Activated T-cell treated with anti-CD3 and anti-CD28 coated beads for 4 hours (primary cell): ENCODE measurements at places on chromosomes 12 and 14.

DNA sequence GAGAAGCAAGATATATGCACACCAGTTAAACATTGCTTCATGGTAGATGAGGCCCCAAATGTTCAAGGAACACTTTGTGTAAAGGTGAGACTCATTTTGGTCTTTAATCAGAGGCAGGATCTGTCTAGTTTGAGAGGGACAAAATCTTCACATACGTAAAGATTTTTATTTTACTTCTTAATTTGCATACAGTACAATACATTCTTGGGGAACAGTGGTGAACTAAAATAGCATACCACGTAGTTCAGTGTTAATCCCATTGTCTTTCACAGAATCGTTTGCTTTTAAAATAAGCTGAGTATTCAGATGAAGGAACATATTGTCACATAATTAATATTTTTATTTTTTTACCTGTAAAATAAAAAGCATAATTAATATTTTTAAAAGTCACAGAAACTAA lies 43.3 kb downstream of the GPATCH2L start:
- no peak for DNase-seq

DNA sequence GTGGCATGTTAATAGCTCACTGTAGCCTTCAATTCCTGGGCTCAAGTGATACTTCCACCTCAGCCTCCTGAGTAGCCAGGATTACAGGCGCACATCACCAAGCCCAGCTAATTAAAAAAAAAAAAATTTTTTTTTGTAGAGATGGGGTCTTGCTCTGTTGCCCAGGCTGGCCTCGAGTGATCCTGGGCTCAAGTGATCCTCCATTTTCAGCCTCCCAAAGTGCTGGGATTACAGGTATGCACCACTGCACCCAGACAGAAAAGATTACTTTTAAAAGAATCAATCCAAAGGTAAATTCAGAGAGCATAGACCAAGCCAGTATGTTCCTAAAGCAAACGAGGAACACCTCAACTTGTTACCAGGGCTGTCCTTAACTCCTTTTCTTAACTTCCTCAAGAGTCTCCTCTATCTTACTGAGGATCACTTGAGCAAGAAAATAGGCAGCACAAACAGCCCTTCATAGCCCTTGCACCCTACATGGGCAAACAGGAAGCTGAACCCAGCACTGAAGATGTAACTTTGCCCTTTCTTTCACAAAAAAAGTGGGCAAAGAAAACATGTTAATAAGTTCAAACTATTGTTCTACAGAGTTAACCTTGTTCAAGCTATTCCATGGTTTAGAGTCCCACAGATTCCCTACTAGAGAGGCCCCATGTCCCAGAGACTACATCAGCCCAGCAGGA lies 11.3 kb downstream of the CS start:
- no peak for DNase-seq

DNA sequence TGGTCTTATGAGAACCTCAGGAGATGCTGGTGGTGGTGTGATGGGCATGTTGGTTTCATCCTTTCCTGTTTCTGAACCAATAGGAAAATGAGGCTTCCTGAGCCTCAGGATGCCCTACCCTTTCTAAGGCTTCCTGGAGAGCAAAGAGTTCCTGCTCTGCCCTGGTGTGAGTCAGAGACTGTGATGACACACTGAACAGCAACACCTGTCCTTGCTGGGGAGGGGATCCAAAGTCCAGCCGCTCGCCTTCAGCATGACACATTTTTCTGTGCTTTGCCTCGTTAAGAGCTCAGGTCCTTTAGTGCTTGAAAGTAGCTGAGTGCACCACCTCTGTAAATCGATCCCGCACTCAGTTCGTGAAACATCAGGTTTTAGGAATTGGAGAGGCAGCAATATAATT lies 116.0 kb downstream of the CACNA1C start:
- DNase-seq = no peak

- DNase-seq = no peak
Measured at GRCh38 chr14:68892961-68893360, 86.1 kb downstream of the ACTN1 start.

DNA sequence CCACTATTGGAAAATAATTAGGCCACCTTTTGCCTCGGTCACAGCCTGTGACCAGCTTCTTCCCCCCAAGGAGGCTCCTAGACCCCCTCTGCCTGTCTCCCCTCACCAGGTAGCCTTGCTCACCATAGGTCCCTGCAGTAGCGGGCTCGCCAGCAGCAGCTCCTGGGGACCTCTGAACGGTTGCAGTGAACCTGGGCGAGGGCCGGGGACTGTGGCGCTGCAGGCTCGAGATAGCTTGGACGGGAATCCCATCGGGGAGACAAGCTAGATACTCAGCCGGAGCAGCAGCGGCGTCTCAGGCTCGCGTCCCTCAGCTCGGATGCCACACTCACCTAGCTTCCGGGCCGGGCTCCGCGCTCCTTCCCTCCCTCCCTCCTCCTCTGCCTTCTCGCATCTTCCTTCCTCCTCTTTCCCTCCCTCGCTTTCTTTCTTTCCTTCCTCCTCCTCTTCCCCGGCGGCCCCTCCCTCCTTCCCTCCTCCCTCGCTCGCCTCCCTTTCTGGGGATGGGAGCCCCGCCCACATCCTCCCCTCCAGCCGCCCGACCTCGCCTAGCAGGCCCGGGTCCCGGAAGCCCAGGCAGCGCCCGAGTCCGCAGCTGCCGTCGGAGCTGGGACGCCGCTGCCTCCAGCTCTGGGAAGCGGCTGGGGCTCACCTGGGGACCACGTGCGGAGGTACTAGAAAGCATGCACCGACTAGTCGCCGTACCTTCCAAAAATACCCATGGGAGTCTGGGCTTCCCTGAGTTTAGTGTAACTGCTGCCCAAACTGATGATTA lies at the start of gene BMP4:
Gene BMP4 (minus strand): TSS at position 399 of the 775 bp plus-strand sequence. CDS start 4,603 bp downstream, outside the sequence.
- no peak for DNase-seq

GRCh38 chr12:79522257-79522988 lies 168.3 kb downstream of the PAWR start:
- no peak for DNase-seq

DNA sequence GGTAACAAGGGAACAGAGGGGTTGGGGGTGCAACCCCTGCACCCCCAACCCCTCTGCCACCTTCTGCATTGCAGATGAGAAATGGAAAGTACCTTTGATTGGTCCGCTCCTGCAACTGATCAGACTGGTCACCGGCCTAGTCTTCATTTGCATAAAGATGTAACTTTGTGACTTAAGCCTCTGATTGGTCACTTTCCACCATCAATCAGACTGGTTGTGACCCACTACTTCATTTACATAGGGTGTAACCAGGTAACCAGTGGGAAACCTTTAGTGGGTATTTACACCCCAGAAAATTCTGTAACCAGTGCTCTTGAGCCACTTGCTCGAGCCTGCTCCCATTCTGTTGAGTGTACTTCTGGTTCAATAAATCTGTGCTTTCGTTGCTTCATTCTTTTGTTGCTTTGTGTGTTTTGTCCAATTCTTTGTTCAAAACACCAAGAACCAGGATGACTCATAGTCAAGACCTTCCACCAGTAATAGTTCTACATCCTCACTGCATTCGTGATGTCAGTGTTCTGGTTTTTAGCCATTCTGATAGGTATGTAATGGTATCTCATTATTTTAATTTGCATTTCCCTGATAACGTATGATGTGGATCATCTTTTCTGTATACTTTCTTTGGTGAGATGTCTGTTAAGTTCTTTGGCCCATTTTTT lies 30.8 kb downstream of the LEMD3 start:
- DNase-seq = no peak

- DNase-seq = no peak
Measured at GRCh38 chr12:15050659-15051058, 77.8 kb downstream of the PDE6H start.

DNA sequence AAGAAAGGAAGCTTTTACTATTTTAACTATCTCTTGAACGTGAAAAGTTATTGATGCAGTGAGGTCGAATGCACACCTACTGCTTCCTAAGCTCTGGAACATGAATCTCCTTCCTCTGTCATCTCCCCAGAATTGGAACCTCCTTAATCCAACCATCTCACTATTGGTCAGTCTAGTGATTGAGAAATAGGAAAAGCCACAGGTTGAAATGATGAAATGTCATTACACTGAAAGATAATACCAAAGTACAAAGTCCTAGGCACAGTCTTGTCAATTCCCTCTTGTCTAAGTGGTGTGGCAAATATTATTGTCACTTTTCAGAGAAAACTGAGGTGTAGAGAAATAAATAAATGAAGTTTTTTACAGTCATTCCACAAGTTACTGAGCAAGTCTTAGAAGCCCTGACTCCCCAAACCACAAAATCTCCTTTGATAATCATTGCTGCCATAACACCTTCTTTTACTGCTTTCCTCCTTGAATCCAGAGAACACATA lies 19.5 kb upstream of the HIGD1C start:
- no peak for DNase-seq

DNA sequence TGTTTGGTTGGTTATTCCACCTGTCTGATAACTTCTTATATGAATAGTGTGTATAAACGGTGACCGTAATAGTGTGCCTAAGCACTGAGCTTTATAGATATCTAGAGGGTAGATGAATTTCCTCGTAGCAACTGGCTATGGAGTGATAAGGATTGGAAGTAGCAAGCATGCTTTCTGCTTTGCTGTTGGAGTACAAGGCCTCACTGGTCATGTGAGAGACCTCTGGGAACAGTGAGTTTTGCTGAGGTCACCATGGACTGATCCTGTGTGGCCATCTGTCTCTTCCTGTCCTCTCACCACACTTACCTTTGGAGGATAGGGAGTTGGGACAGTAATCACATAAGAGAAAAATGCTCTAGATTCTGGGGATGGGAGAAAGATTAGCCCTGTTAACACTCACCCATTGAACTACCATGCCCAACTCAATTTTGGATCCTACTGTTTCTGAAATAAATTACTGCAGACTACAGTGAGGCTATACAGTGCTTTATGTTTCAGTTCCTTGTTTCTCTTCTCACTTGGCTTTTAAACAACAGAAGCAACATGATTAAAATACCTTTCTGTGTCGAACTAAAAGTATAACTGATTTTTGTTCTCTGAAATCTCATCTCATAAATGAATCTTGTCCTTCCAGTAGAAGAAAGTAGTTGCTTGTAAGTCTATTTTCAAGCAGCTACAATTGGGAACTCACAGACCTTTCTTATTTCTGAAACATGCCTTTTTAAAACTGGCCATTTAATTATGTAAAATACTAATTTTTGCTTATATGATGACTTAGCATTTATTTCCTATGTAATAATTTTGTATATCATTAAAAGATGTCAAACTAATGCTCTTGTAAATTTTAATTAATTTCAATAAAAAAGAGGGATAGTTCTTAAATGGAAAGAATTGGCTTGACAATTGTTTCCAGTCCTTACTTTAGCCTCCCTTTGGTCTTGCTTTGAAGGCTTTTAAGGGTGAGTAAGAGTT lies 8.3 kb downstream of the TMX1 start:
- DNase-seq = no peak

DNA sequence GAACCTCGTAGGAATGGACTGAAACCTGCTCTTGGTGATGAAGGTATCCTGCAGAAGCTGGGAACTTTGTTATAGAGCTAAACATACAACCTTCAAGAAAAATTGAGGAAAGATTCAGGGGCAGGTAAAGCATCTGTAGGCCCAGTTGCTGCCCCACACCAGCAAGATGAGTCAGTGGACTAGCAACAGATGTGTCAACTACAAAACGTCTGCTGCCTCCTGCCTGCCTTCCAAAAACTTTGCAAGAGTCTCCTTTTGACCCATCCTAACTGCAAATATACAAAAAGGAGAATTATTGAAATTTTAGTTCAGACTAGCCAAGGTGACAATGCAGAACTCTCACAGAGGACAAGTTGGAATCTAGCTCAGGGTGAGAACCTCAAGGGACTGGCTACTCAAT lies 60.9 kb upstream of the TMTC1 start:
- no peak for DNase-seq

DNA sequence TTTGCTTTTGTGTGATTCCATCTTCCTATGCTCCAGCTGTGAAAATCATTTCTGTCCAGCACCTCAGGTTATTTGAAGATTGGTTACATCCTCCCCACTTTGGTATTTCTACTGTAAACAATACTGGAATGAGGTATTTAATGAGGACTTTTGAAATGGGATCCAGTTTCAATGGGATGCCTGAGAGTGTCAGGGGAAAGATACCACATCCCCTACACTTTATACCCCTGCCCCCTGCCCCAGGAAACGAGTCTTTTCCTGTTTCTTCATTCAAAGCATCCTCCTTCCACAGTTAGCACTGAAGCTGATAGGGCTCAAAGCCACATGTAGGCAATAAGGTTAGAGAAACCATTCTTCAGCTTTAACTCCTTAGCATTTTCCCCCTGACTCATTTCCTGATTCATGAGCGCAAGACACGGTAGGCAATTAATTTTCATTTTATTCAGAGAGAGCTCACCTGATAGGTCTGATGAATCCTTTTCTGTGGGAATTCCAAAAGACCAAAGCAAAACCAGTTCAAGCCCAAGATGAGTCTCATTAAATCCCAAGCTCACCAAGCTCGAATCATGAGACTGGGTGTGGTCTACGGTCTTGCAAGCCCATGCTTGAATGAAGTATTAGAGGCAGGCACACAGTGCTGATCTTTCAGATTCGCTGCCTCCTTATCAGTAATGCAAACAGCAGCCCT lies 143.6 kb upstream of the CRY1 start:
- no peak for DNase-seq

GRCh38 chr14:63938198-63939005 lies 85.6 kb downstream of the SYNE2 start:
- no peak for DNase-seq

DNA sequence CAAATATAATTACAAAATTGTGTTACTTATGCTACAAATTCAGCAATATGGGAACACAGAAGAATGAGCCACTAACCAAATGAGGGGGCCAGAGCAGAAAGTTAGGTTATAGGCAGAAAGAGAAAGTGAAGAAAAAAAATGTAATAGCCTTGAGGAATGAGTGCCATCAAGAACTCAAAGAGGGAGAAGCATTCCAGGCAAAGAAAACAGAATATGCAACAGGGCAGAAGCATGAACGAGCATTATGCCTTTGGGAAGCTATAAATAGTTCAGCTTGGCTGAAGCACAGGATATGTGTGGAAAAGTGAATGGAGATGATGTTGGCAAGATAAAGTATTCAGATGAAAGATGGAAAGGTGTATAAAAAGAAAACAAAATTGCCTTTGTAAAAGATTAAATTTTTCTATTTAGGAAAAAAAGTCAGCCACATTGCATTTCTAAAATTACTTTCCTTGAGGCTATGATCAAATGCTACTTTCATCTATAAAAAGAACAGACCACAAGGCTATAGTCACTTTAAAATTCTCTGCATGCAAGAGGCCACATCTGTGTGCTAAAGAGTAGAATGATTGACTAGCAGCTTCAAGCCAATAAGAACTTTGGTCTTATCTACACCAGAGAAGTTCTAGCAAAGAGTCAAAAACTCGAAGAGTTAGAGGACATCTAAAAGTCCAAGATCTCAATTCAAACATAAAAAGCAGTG lies 193.6 kb upstream of the GARIN6 start:
- no peak for DNase-seq

GRCh38 chr12:13465635-13466034 lies 269.1 kb downstream of the EMP1 start:
- no peak for DNase-seq

DNA sequence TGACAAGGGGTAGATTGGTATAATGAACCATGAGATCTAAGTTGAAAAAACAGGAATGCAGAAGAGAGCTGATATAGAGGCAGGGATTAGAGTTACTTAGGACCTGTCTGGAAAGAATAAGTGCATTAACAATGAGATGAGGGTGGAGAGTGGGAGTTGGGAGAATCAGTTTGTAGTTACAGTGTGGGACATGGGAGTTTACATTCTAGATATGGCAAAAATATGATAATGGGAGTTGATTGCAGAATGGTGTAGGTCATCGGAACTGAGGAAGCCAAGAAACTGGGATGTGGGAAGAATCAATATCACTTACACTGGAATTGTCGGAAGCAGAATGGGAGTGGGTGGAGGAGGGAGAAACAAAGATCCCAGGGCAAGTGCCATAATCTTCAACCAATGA lies 301.1 kb upstream of the NPAS3 start:
- DNase-seq = no peak
